ENCODE measurements at places on chromosomes 6 and 20.

- DNase-seq: no peak
Observed at GRCh38 chr6:163725008-163725941, 310.8 kb downstream of the QKI start.

GRCh38 chr6:25590986-25591385, 61.0 kb upstream of the SCGN start:
- DNase-seq: no peak

GRCh38 chr6:131803007-131803769, 4.6 kb upstream of the ENPP1 start:
- no peak for DNase-seq

- no peak for DNase-seq
Observed at GRCh38 chr6:11756726-11757125, 21.9 kb downstream of the ADTRP start.

DNA sequence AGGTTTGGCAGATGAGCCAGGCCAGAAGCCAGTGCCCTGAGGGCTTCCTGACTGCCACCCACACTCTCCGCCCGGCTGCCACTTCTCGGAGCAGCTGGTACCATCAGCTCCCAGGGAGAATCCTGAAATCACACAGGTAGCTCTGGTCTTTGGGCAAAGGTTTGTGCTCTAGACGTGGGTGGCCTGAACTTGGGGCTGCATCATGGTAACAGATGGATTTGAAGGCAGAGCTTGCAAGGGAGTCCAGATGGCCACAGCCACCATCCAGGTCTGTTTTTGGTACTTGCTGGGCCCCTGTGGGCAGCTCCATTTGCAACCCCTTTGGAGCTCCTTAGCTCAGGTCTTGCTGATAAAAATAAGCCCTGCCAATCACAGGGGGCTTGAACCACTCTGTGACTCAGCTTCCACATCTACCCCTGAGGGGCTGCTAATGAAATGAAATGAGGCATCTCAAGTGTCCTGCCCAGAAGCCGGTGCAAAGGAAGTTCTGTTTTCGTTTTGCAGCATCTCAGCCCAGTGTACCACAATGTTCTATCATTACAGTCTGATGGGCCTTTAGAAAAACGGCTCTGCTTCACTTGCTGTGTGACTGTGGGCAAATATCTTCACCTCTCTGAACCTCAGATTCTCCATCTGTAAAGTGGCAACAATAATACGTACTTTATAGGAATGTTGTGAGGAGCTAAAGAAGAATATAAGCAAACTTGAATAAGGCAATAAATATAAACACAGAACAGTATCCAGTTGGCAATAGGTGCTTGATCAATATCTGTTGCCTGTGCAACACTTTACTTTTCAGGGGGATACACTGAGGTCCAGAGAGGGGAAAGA, 25.1 kb upstream of the CDH22 start:
- DNase-seq: no peak

GRCh38 chr6:80437801-80438200, 331.3 kb downstream of the BCKDHB start:
- DNase-seq: no peak

DNA sequence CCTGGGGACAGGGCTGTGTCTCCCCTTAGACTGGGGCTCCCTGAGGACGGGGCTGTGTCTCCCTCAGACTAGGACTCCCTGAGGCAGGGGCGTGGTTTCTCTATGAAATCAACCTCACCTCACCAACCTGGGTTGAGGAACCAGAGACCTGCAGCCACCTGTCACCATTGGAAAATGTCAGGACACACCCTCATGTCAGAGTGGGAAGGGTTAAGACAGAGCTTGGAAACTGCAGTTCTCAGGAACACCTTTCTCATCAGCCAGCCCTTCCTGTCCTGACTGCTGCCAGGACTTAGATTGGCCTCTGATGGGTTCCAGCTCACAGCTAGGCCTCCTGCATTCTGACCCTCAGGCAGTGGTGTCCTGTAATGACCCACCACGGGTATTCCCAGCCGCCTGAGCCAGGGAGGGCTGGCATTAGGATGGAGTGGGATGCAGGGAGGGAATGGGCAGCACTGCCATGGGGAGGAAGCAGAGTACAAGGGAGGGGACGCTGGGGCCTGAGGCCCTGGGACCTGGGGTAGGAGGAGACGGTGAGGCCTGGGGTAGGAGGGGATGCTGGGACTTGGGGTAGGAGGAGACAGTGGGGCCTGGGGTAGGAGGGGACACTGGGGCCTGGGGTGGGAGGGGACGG, 76.3 kb downstream of the MRPL14 start:
- no peak for DNase-seq

- DNase-seq: no peak
Observed at GRCh38 chr20:60300374-60300773, 342.2 kb downstream of the CDH26 start.

DNA sequence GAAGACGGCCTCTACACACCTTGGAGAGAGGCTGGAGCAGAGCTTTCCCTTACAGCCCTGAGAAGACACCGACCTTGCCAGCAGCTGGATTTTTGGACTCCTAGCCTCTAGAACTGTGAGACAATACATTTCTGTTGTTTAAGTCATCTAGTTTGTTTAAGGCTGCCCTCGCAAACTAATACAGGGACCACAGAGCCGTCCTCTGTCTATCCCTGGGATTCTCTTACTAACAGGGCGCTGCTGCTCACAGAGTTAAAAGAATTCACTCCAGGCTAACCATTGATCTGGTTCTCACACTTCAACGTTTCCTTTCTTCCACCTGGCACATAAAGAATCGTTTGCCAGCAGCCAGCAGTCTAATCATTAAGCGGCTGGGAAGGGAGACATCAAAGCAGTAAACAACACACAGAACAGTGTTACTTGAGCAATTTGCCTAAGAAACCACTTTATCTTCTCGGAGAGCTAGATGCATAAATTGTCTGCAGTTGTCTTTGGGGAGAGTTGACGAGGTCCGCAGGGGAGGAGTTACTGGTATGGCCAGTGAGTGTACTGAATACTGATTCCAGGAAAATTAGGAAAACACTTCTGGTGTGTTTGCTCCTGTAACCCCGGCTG, 103.5 kb upstream of the AKAP12 start:
- no peak for DNase-seq

DNA sequence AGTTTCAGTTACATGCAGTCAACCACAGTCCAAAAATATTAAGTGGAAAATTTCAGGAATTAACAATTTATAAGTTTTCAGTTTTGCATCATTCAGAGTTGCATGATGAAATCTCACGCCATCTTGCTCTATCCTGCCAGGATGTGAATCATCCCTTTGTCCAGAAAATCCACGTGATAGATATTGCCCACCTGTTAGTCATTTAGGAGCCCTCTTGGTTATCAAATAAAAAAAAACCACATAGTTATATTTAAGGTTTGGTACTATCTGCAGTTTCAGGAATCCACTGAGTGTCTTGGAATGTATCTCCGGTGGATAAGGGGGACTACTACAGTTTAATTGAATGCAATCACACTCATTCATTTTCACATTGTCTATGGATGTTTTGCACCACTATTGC, 1249.0 kb upstream of the CITED2 start:
- DNase-seq: no peak

GRCh38 chr6:13289789-13290318, 38.5 kb downstream of the TBC1D7 start:
- no peak for DNase-seq

DNA sequence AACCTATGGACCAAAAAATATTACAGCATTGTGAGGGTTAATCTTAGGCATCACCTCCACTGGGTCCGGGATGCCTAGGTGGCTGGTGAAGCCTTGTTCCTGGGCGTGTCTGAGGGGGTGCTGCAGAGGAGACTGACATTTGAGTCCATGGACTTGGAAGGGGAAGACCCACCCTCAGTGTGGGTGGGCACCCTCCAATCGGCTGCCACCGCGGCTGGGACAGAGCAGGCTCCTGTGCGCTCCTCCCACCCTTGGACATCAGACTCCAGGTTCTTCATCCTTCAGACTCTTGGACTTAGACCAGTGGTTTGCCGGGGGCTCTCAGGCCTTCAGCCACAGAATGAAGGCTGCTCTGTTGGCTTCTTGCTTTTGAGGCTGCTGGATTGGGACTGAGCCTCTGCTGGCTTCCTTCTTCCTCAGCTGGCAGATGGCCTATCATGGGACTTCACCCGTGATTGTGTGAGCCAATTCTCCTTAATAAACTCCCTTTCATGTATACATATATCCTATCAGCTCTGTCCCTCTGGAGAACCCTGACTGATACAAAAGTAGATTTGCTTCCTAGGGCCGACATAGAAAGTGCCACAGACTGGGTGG, 113.1 kb downstream of the TTLL2 start:
- DNase-seq: no peak
